RCC 7860 (cell line): ENCODE measurements at places on chromosomes 6 and 20.

DNA sequence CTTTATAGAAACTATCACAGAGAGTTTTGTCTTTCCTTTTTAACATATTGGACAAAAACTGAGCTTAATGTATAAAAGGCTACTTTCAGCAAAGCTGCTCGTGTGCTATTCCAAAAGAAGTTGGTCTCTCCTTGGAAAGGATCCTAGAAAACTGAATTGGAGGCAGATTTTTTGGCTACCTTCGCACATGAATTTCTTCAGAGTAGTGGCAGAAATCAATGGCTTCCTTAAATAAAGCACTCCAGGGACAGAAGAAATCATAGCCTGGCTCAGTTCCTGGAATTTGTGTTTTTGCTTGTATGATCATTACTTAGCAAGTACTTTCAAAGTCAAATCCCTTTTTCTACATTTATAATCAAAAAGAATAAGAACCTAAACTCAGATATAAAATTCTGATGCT is 780.3 kb downstream of the PHF3 start:
- no peak for DNase-seq

DNA sequence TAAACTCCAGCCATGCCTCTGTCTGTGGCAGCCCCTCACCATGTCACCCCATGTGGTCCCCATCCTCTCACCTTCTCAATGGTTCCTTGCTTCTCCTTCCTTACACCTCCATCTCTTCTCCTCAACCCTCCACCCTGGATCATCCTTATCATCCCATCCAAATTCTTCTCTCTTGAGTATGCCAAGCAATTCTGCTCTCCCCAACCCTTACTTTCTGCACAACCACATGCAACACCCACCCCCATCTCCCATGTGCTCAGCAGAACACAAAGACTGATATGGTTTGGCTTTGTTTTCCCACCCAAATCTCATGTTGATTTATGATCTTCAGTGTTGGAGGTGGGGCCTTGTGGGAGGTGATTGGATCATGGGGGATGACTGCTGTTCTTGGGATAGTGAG is 42.5 kb upstream of the RALY start:
- no peak for DNase-seq

- no peak for DNase-seq
Measured at GRCh38 chr6:34696189-34696738, 303 bp downstream of the ILRUN start.

DNA sequence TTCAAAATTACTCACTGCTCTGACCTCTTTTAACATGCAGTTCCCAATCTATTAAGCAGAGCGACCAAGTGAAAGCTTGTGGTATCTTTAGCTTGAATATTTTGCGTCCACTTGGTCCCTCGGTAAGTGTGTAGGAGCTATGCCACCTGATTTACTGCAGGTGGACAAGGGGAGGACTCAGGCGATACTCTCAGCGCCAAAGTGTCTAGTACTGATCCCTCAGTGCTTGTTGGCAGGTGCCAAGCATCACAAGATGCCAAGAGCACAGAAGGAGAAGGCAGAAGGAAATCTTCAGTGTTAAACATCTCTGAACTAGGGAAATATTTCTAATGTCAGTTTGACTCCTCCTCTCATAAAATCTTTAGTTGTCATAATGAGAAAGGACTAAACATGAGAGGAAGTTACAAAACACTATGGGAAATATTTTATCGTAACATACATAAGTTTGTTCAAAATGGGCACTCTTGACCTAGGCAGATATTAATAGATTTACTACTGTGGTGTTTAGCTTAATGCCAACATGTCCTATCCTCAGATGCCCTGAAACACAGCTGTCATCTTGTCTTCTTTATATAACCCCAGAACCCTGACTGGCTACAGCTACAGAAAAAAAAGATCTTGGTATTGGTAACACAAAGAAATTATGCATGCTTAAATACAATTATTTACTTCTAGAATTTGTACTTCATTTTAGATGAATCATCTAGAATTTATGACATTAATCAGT is 19.5 kb downstream of the NHLRC1 start:
- no peak for DNase-seq

DNA sequence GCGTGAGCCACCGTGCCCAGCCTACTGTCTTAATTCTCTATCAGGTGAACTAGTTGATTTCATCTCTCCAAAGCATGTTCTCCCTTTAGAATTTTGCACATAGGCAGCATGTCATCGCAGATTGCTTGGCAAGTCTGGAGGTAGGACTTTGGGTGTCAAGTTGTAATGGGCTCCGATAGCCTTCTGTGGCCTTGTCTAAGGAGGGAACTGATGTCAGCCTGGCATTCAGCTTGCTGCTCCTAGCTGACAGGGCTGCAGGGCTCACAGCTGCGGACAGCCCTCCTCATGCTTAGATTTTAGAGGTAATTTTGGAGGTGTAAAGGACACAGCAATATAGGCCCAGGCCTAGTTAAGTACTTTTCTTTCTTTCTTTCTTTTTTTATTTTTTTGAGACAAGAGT is 11.3 kb downstream of the CHMP4B start:
- no peak for DNase-seq
